ENCODE measurements at places on chromosomes 3 and 15. TPM values are rescaled to one million over a fixed set of nuclear protein-coding genes. Genes with fewer than 3 reads are reported as not detected.

ARL14 gene
- not detected for total RNA-seq

PPP2R3A gene
- total RNA-seq = 0.35 TPM

RETNLB gene
- not detected for total RNA-seq

NEO1 gene
- 17.4 TPM for total RNA-seq

RYR3 gene
- total RNA-seq = 0.09 TPM

All from natural killer cell (primary cell).